ENCODE measurements at places on chromosomes 12 and 14.

GRCh38 chr12:29711381-29711780 is 72.4 kb downstream of the TMTC1 start:
- DNase-seq = no peak

GRCh38 chr12:57234571-57235016 is 5.1 kb downstream of the SHMT2 start:
- DNase-seq = no peak

- no peak for DNase-seq
These were observed 95.2 kb upstream of the DYNC1H1 start for GRCh38 chr14:101869217-101869616.

DNA sequence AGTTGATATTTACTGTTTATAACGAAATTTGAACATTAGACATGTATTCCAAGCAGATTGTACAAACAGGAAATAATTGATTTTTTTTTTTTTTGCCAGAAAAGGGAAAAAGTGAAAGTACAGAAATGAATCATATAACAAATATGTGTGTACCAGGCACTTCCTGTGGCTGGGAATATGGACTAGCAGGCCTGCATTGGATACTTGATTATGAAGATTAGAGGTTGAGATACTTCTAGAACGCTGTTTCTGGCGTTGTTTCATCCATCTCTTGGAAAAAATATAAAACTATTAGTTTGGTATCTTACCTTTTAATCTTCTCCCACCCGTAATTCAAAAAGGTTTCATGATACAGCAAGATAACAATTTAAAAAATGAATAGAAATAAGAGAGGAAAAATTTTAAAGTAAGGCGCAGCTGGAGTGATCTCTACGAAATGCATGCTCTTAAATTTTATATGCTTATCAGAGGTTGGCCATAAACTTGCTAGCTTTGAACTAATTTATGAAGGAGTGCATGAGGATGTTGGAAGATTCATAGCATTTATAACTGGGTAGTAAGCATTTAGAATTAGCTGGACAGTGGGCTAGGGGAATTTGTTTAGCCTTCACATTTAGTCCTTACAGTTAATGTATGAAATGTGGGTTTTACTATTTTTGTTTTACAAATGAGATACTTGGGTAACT is 90.8 kb downstream of the AEBP2 start:
- DNase-seq = no peak

DNA sequence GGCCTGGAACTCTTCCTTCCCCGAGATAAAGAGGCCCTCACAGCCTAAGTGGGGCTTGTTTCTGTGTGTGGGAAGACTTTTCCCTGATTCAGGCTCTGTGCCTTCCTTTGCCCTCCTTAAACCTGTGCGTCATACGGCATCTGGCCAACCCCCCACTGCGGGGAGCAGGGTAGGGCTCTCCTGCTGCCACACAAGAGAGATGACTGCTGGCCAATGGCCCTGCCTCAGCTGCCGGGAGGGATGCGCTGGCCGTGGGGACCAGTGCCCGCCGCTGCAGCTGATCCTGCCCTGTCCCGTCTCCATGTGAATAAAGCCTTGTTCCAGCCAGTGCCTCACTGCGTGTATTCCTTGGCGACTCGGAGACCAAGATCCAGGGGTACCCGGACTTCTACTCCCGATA is 42.5 kb upstream of the BEGAIN start:
- no peak for DNase-seq

GRCh38 chr12:47238669-47239114 is 158.9 kb upstream of the AMIGO2 start:
- no peak for DNase-seq

DNA sequence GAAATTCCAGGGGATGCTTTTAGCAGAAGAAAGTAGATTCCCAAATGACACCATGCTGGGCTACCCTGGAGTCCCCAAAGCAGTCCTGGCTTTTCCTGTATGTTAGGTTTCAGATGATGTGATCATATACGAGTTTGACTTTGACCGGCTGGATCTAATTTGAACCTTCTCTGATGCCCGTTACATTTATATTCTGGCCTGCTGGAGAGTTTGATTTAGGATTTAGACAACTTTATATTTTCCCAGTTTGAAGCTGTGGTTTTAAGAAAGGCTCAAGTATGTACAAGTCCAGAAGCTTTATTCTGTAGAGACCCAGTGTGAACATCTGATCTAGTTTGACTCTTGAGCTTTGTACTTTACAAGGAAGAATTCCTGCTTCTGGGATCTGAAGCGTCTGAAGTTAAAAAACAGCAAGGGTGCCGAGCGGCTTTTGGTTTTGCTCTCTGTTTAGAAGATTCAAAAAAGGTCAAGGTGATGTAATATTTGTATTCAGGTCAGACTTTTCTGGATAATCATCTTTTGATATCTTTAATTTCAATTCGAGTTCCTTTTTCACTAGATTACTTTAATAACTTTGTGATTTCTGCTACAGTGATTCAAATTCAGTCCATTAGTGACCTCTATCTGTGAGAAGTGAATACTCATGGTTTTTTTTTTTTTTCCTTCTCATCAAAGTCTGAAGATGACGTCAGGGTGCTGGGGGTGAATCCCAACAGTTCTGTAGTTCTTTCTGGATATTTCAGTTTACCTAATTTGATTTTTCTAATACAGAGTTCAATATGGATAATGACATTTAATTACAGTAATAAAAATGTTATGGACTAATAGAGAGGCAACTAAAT is 6.3 kb downstream of the FLRT2 start:
- DNase-seq = no peak

DNA sequence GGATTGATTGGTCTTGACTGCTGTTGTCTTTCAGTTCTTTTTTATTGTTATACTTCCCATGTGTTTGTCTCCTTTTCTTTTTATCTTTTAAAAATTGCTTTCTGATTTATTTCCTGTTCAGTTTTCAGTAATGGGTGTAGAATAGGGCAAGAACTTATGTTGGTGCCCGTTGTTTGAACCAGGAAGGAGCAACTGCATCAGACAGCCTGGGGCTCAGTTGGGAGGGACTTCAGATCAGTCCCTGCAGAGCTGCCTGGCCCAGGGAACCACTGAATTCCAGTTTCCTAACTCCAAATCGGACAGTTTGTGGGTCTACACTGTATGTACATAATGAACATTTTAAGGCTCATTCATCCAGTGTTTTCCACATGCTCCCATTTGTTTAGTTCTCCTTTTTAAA is 64.9 kb downstream of the FBXO34 start:
- DNase-seq = no peak

Measured in NCI-H510A treated with DMSO at 0.1 percent for 48 hours (cell line).